ENCODE measurements at places on chromosomes 1 and 21.

- no peak for DNase-seq
These were observed 353.0 kb downstream of the NPHP4 start for GRCh38 chr1:5639106-5639722.

- no peak for DNase-seq
These were observed 40.7 kb downstream of the MAN1C1 start for GRCh38 chr1:25657121-25657882.

DNA sequence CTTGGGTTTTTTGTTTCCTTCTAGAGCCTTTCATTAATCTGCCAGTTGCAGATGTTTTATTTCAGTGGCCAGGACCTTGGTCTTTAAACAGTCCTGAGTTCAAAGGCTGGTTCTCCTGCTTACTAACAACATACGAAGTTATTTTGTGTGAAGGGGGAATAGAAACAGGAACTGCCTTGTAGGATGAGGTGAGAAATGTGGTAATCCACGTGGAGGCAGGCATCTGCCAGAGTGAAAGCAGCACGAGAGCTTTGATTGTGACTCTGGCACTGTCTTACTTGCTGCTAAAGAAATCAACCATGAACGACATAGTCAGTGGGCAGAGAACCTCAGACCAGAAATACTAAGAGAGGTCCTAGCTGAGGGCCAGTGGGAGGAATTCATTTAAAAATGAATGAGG lies 30.4 kb downstream of the TMEM63A start:
- no peak for DNase-seq

GRCh38 chr1:93598861-93599439 lies 82.7 kb downstream of the BCAR3 start:
- no peak for DNase-seq

GRCh38 chr1:7652061-7652460 lies 119.0 kb upstream of the VAMP3 start:
- no peak for DNase-seq

DNA sequence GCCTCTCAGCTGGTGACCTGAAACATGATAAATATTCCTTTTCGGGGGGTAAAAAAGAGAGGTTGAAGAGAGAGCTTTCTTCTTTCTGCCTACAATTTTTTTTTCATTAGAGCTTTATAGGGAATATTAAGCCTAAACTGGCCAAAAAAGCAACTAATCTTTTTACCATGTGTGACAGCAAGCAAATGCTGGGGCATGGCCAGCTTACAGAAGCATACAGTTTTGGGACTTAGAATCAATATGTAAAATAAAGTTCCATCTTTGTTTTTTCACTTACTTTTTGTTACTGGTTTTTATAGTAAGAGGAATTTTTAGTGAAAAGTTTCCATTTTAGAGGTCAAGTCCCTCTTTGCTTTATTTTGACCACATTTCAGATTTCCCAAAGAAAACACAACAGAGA lies 301.2 kb upstream of the DEPDC1 start:
- DNase-seq = no peak

DNA sequence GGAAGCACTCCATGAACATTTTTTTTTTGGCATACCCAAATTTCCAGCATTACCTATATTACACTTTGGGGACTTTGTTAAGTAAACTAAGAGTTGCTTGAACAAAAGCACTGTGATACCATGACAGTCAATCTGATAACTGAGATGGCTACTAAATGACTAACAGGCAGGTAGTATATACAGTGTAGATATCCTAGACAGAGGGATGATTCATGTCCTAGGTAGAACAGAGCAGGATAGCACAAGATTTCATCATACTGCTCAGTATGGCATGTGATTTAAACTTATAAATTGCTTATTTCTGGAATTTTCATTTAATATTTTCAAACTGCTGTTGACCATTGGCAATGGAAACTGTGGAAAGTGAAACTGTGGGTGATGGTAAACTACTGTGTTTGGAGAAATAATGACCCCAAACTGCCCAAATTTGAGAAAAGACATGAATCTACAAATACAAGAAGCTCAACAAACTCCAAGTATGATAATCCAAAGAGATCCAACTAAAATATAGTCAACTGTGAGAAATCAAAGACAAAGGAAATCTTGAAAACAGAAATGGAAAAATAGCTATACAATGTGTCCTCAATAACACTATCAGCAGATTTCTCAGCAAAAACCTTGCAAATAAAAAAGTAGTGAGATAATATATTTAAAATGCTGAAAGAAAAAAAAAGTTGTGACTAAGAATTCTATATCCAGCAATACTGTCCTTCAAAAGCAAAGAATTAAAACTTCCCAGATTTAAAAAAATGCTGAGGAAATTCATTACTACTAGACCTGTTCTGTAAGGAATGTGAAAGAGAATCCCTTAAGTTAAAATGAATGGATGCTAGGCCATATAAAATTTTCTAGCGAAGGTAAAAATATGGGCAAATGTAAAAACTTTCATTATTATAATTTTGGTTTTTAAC lies 410.4 kb downstream of the DUSP10 start:
- no peak for DNase-seq

DNA sequence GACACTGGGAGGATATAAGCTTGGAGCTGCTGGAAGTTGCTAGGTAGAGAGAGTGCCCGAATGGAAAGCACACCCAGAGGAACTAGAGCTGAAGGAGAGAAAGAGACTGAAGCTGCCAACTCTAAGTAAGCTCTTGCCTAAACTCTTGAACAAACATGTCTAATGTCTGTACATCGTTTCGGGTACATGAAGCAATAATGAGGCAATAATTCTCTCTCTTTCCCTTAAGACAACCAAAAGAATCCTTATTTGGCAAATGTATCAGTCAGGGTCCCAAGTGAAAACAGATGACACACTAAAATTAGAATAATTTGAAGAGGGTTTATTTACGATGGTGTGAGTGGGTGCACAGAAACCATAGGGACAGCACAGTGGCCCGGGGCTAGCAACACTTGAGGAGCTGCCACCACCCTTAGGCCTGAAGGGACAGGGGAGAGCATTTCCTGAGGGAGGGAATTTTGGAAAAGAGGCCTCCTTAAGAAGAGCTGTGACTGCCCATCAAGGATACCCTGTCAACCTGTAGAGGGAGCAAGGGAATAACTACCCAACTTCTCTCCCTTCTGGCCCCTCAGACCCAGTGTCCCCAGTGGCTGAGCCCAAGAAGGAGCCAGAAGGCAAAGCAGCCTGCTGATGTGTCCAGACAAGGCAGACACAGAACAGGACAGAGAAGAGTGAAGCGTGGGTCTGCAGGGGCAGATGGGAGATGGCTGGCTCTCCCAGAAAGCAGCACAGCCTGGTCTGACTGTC lies 36.1 kb upstream of the KHDRBS1 start:
- DNase-seq = no peak

- DNase-seq = no peak
These were observed 74.0 kb upstream of the SAMSN1 start for GRCh38 chr21:14620152-14620551.

DNA sequence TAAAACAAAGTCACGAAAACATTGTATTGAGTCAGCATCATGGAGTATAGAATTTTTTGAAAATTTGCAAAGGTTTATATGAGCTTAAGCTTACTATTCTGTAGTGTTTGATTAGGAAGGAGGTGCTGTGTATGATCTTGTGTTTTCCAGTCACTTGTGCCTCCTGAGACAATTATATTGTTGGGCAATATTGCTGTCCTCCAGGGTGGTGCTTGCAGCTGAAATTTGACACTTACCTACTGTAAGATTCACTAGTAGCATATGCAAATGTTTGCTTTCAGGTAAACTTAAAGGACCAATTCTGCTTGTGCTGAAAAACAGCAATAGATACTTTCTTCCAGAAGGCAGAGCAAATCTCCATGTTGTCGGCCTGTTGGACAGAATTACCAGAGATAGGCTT lies 268.0 kb downstream of the TGFB2 start:
- DNase-seq = no peak

DNA sequence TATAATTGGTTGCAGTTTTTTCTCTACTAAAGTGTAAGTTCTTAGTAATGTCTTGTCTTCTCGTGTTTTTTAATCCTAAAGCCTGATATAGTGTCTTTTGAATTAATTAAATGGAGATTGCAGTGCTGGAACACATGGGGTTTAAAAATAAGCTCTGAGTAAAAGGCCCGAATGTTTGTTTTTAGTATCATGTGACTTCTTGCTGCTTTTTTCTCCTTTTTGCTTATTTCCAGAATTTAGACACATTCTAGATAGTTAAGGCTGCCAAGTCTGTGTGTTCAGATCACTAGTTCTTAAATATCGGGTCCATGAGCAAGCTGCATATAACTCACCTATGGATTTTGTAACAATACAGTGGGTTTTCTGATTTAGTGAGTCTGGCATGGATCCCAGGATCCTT lies 27.5 kb downstream of the KCTD3 start:
- no peak for DNase-seq

DNA sequence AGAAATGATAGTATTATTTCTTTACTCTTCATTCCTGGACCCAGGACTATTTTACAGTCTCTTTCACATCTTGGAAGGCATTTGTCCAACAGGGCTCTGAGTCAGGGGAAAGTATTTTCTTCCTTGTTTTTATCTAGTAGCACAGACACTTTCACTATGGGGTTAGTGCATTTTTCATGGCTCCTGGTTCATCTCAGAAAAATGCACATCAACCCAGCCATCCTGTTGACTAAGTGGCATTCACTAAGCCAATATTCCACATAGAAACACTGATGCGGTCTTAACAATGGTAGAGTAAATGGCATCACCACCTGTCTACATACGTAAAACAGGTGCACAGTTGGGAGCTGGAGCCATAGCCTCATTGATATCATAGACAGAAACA lies 87.4 kb upstream of the C1orf21 start:
- no peak for DNase-seq

GRCh38 chr1:166852918-166853317 lies 13.6 kb downstream of the POGK start:
- DNase-seq = no peak
